ENCODE measurements at places on chromosomes 5 and 9. TPM values are rescaled to one million over a fixed set of nuclear protein-coding genes. Genes with fewer than 3 reads are reported as not detected.

DNA sequence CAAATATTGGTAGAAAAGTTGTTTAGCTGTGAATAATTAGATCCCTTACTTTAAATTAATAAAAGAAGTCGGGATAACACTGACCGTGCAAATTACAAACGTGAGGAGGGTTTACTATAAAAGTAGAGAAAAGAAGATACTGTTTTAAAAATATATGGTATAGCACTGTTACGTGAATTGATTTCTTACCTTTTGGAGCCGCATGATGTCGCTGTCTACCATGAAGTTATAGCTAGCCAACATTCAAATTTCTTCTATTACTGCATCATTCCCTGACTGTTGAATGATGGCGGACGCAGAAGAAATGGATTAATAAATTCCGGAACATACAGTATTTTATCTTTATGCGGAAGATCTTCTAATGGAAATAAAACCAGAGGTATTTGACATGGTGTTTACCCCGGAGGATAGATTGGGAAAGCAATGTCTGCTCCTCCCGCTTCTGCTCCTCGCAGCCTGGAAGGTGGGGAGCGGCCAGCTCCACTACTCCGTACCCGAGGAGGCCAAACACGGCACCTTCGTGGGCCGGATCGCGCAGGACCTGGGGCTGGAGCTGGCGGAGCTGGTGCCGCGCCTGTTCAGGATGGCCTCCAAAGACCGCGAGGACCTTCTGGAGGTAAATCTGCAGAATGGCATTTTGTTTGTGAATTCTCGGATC is at the start of gene PCDHA6:
TSS of gene PCDHA6 (plus strand) at position 257 of the 658 bp plus-strand sequence. CDS start at position 389, 132 bp downstream.
- no peak for DNase-seq

RPL37 gene
- 2,804 TPM for total RNA-seq

- no peak for DNase-seq
Observed at GRCh38 chr5:94501365-94501764, 117.0 kb downstream of the KIAA0825 start.

SPATA31D4 gene
- total RNA-seq = not detected

- DNase-seq = no peak
Observed at GRCh38 chr5:128083811-128084227, 253 bp downstream of the SLC12A2 start.

SEMA5A gene
- total RNA-seq = 0.03 TPM
